Right atrium auricular region (tissue), 2 donors: ENCODE measurements at places on chromosomes 16 and 17.

- DNase-seq, result peak; percentile 61
Observed at GRCh38 chr16:49921791-49922456, 66.0 kb upstream of the ZNF423 start.

GRCh38 chr17:48074322-48075081, 26.3 kb downstream of the NFE2L1 start:
- DNase-seq, result peak; percentile 91

DNA sequence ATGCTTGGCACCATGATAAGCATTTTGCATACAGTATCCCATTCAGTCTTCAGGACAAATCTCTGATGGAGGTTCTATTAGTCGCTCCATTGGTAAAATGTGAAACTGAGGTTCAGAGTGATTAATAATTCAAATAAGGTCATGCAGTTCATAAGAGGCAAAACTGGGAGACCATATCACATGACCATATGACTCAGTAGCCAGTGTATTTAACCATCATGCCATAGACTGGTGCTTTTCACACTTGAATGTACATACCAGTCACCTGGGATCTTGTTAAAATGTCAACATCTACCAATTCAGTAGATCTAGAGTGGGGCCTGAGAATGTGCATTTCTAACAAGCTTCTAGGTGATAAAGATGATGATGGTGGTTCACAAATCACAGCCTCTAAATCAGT, 4.3 kb downstream of the ACSM3 start:
- no peak for DNase-seq

- no peak for DNase-seq
Observed at GRCh38 chr16:89176147-89176690, 4.7 kb downstream of the CDH15 start.
